ENCODE measurements at places on chromosomes 5 and 9. TPM values are rescaled to one million over a fixed set of nuclear protein-coding genes. Genes with fewer than 3 reads are reported as not detected.

- DNase-seq = peak; percentile 67
These were observed at the start of gene CTNNA1 for GRCh38 chr5:138752951-138753793. Gene CTNNA1 (plus strand): TSS chr5:138753425. CDS start chr5:138781925, 28,500 bp downstream.

DNA sequence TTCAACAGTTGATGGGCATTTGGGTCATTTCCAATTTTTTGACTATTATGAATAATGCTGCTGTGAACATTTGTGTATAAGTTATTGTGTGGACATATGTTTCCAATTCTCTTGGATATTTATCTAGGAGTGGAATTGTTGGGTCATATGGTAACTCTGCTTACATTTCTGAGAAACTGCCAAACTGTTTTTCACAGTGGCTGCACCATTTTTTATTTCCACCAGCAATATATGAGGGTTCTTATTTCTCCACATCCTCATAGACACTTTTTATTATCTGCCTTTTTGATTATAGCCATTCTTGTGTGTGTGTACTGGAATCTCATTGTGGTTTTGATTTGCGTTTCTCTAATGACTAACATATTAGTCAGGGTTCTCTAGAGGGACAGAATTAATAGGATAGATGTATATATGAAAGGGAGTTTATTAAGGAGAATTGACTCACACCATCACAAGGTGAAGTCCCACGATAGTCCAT lies 14.7 kb upstream of the MED27 start:
- DNase-seq = peak; percentile 93

DNA sequence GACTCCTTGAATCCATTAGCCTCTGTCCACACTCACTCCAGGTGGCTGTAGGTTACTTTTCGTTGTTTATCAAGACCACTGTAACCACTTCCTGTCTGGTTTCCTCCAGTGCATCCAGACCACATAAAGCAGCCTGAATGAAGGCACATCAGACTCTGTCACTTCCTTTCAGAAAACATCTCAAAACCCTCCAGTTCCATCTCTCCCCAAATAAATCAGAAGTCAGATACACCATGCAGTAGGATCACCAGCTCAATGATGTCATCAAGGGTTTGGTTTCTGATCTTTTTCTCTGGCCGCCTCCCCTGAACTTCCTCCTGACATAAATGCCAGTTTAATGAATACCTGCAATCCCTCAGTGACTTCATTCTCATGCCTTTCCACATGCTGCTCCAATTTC lies 161.2 kb downstream of the ZNF462 start:
- DNase-seq = no peak

DNA sequence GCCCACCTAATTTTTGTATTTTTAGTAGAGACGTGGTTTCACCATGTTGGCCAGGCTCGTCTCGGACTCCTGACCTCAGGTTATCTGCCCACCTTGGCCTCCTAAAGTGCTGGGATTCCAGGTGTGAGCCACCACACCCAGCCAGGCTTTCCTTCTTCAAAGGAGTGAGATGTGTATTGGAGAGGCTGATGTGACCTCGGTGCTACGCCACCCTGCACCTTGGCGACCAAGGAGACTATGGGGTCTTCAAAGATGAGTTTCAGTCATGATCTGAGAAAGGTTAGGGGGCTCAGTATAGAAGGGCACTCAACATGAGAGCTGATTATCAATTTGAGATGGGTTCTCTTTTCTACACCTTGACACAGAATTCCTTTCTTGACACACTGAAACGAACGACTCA lies 284.2 kb upstream of the WWC1 start:
- DNase-seq = no peak

- peak; percentile 92 for DNase-seq
These were observed 75.2 kb downstream of the AOPEP start for GRCh38 chr9:94801681-94802080.

DNA sequence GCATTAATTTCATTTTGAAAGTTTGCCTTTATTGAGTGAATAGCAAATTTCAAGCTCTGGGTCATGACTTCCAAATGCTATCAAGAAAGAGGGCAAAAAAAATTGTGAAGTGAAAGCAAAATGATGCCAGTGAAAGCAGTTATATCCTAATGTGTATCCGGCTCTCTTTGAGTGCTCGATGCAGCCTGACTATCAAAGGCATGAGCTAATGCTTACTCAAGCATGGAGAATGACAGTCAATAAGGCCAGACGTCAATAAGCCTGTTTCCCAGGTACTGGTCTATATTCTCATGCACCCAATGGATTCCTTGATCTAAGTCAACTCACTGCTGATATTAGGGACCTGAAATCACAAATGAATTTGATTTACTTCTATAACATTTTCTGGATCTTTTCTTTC lies 435.5 kb downstream of the CAAP1 start:
- DNase-seq = no peak

DNA sequence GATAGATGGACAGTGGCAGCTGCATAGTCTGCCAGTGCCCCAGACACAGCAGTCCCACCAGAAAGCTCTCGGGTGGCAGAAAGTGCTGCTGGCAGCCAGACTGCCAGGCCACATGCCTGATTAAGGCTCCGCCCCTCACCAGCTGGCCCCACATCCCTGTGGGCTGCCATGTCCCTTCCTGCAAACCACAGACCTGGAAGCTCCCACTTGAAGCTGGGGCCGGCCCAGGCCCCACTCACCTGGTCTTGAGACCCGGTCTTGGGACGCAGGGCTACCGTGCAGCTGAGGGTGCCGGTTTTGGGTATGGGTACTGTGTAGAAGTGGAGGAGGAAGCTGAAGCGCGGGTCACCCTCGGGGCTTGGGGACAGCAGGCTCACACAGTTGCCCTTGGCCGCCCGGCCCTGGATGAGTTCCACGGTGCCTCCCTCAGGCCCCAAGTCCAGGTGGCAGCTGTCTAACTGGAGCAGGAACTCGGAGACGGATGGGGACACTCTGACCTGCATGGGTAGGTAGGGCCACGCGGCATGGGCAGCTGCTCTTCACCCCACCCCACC lies 15.3 kb downstream of the FPGS start:
- no peak for DNase-seq

- DNase-seq = no peak
These were observed 13.1 kb downstream of the LPCAT1 start for GRCh38 chr5:1510631-1511030.

GRCh38 chr5:24555229-24555628 lies 89.5 kb downstream of the CDH10 start:
- DNase-seq = no peak

DNA sequence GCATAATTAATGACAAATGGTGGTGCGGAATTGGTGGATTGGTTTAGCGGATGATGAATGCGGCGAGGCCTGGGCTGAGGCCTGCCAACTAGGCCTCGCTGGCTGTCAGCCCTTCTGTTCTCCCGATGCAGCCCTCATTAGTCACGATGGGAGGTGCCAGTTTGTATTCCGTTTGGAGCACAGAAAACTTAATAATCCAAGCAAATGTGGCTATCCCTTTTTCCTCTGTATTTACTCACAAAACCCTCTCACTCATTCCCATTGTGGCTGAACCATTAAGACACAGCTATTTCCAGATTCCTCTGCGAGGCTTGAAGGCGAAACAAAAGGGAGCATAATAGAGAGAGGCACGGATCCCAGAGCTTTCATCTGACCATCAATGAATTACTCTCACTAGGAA lies 114.3 kb downstream of the MVB12B start:
- DNase-seq = peak; percentile 18

DNA sequence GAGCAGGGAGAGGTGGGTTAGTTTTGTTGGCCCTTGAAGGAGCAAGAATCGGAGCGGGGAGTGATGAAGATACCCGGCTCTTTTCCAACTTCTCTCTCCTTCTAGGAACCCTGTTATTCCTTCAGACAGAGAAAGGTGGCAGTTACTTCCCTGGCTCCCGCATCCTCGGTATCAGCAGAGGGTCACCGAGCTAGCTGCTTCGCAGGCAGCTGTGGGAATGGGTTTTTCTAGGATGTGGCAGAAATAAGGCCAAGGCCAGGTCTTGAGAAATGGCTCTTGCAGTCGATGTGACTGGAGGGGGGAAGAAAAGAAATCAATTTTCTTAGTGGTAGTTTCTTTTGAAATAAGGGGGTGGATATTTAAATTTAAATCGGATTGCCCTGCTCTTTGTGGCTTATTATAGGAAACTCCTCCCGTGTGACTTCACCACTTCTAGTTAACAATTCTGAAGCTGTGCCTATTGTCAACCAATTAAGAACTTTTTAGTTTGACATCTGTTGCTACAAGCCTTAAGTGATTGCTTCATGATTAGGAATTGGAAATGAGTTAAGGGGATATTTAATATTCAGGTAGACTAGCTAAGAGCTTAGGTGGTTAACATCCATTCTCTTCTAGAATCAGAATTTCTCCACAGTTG lies 1.4 kb downstream of the SAP30L start:
- no peak for DNase-seq

DNA sequence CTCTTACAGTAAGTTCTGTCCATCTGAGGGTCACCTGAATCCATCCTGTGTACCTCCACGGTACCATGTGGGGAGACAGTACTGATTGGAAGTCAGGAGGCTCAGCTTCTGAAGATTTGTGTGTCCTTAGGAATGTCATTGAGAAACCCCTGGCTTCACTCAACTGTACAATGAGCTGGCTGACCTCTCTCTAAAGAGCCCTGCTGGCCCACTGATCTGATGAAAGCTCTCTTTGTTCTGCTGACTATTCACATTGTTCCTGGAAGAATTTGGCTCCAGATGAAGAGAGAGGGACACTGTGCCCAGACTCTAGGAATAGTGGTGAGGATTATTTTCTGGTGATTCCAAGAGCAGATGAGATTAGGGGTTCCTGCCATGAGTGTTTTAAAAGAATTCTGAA lies 141.2 kb downstream of the LURAP1L start:
- peak; percentile 39 for DNase-seq

GRCh38 chr9:6680797-6681146 lies 35.2 kb upstream of the GLDC start:
- DNase-seq = peak; percentile 57

GRCh38 chr5:37396352-37396751 lies 17.2 kb downstream of the WDR70 start:
- no peak for DNase-seq

GRIN1 gene
- not detected for total RNA-seq

EPB41L4B gene
- 1.5 TPM for total RNA-seq

OGN gene
- total RNA-seq = 1.3 TPM

SHOC1 gene
- total RNA-seq = under 0.01 TPM

TAF11L10 gene
- not detected for total RNA-seq

ACOT12 gene
- 2.0 TPM for total RNA-seq
